ENCODE measurements at places on chromosomes 1 and 21.

DNA sequence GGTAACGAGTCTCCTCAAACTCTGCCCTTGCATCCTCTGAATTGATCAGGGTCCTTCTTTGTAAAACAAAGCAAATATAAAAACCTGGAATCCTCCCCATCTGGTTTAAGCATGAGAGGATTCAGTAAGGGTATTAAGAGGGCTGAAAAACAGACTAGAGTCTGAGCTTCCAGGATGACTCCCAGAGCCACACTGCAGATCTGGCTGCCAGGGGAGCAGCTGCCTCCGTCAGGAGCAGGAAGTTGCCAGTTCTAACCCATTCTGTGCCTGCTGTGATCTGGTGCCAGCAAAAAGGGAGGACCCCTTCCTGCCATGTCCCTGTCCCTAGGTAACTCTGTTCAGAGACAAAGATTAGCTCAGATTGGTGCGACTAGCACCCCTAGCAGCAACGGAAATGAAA, 27.5 kb downstream of the SERTAD4 start:
- peak; percentile 61 for DNase-seq

DNA sequence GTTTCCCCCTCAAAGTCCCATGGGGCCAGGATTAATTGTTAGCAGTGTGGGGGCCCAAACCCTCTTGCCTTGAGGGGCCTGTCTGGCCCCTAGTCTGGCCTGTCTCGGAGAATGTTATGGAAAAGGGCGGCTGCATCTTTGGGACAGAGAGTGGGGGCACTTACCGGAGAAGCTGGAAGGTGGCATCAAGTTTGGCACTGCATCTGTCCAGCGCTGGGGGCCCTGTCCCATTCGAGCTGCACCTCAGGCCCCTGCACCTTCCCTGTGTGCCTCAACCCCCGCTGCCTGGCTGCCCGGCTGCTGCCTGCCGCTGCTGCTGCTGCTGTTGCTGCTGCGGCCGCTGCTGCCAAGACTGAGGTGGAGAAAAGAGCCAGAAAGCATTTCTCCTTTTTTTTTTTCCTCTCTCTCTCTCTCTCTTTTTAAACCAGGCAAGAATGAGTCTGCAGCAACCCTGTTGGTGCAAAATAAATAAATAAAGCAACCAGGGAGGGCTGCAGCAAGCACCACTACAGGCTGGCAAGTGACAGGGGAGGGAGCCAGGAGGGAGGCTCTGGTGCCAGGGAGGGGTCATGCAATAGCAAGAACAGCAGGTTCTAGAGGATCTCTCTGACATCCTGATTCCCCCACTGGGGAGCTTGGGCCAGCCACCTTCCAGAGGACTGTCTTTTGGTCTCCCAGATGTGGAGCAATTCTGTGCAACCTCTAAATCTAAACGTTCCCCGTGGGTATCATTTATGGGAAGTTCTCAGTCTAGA, at the start of gene LINGO4:
TSS of gene LINGO4 (minus strand) at position 354 of the 755 bp plus-strand sequence. CDS start 2,715 bp downstream, outside the sequence.
- no peak for DNase-seq

- no peak for DNase-seq
These were observed 80.7 kb downstream of the POU2F1 start for GRCh38 chr1:167301355-167301754.

DNA sequence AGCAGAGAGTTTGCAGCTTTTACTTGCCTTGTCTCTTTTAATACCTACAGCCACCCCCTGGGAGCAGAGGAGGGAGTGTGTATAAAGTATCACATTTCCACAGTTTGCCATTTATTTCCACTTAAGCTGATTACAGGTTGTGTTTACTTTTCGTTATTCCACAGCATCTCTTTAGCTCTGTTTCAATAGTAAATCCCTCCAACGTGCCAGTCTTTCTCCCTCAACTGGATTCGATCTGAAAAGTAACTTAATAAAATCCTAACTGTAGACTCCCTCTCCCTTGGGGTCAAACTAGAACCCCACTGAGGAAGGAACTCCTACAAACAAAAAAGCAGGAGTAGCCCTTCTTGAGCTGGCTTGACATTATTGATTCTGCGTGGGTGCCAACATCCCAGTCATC, 3.1 kb upstream of the FCGR2A start:
- DNase-seq, result no peak

GRCh38 chr1:28494737-28495136, 11.1 kb upstream of the RCC1 start:
- DNase-seq, result no peak

DNA sequence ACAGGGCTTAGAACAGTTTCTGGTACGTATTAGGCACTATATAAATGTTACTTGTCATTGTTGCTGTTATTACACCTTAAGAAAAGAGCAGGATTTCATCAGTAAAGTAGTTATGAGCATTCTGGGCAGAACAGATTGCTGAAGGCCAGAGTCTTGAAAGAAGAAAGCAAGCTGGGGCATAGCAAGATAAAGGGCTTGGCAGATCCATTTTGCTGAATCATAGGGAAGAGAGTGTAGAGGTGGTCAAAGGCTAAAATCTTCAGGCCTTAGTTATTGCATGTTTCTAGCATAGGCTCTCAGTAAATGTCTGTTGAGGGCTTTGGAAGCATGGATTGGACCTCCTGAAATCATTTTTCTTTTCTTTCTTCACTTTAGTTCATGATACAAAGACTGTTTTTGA, 67.5 kb downstream of the PLA2G4A start:
- DNase-seq, result no peak

DNA sequence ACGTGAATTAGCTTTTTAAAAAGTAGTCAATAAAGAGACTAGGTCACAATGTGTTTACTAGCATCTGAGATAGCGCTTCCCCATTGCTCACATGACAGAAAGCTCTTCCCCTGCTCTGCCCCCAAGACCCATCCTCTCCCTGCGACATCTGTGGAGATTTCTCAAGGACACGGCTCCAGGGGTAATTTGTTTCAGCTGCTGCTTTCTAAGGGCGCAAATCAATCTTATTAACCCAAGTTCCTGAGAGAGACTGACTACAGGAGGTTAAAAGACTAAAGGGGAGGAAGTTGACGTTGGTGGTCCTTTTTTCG, at the start of gene MYOCOS:
TSS of gene MYOCOS (plus strand) at position 92 of the 311 bp plus-strand sequence. CDS start 1,641 bp downstream, outside the sequence.
- DNase-seq, result no peak

DNA sequence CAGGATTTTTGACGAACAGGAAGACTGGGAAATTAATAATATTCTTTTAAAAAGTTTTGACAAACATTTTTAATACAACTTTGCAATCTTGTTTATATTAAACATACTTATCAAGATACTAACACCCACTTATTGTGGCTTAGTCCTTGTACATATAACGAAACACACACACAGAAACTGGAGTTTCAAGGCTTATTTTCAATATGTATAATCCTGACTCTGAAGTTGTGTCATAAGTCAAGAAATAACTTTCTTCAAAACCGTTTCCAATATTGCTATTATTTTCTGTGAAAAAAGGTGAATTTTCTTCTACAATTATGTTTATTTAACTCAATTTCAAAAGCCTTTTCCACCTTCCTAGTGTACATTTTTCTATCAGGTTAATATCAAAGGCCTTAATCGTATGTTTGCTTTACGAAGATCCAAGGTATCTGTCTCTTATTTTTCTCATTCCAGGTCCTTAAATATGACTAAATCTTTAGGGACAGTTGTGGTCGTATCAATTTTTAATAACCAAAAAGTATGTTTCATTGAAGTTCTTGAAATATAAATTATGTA, 1.8 kb downstream of the CDKN2C start:
- DNase-seq, result no peak

GRCh38 chr1:156497743-156498431, 2.7 kb downstream of the MEF2D start:
- no peak for DNase-seq

DNA sequence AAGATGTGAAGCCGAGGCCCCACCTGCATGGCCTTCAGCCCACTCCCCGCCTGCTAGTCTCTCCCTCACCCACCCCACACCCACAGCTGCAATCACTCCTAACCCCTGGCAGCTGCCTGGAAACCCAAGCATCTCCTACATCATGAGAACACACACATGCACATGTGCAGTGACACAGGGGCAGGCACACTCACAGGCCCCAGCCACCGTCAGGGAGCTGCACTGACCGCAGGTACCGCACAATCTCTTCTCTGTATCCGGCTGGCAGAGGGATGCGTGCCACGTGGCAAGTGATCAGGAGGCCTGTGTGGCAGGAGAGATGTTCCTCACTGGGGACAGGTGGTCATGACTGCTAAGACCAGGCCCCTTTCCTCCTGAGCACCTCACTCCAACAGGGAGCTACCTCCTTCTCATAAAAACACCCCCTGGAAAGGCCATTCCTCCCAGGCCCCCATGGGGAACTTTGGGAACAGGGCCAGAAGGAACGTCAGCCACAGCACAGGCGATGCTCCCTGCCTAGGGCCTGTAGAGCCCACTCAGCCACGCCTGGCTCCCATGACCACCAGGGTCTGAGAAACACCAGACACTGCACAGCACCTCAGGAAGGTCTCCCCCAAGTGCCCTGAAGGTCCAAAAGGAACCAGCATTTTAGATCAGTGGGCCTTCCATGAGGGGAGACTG, 6.0 kb downstream of the LSS start:
- no peak for DNase-seq

DNA sequence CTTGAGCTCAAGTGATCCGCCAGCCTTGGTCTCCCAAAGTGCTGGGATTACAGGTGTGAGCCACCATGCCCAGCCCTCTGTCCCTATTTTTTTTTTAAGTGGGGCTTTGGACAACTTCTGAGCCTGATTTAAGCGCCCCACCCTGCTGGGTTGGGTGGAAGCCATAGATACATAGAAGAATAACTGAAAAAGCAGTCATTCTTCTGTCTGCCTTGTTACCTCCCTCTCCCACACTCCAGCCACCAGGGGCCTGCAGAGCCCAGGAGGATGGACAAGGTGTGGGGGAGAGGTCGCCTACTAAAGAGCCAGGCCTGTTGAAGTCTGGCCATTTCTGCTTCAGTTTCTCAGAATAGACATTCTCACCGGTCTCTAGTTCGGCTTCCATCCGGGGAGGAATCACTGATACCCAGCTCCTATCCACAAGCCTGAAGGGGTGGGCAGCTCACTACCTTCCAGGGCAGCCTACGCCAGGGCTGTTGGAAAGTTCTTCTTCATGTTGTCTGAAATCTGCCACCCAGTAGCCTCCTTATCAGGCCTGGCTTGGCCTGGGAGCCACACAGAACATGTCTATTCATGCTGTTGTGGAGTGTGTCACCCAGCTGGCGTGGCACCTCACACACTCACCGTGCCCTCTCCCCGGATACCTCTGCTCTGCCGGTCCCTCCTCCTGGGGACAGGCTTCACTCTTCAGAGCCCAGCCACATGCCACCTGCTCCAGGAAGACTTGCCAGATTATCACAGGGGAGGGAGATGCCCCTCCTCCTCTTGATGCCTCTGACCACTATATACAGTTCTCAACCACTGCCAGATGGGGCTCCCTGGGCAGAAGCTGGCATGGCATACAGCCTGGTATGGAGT, 27.7 kb downstream of the KNCN start:
- DNase-seq, result no peak

DNA sequence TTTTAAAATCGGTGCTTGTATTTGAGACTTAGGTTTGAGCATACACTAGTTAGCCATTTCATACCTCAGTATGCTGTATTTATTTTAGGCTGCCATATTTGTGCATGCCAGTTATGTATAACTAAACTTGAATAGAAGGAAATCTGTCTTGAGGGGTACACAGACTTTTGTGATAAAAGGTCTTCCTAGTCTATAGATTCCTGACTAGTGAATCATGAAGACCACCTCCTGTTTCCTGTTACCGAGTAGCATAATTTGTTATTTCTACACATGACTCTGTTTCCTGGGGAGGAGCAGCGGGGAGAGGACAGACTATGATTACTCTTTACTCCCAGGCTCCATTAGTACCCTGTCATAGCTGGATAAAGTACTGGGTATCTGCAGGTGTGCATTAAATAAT, 316.8 kb upstream of the SNX7 start:
- DNase-seq, result no peak

DNA sequence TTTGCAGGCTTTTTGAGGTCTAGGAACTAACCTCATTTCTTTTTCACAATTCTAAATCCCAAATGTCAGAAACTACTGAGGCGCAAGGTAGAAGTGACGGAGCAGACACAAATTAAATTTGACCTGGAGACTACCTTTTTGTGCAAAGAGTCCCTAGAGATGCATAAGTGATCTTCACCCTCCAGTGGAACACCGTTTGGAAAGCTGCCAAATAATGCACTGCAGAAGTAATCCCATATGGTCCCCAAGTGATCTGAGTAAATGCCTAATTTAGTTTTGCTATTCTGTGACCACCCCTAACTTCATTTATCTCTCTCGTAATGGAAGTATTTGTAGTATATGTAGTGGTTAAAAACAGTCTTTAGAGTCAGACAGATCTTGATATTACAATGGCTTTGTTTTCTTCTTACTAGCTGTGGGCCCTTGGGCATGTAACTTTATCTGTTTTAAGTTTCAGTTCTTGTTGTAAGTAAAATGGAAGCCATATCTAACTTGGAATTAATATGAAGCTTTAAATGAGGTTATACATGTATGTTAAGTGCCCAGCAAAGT, 70.4 kb upstream of the IPO9 start:
- DNase-seq, result no peak

- DNase-seq, result peak; percentile 54
These were observed 6.1 kb downstream of the IER5 start for GRCh38 chr1:181094416-181095212.

- DNase-seq, result no peak
These were observed 33.5 kb downstream of the IQGAP3 start for GRCh38 chr1:156538711-156539440.

DNA sequence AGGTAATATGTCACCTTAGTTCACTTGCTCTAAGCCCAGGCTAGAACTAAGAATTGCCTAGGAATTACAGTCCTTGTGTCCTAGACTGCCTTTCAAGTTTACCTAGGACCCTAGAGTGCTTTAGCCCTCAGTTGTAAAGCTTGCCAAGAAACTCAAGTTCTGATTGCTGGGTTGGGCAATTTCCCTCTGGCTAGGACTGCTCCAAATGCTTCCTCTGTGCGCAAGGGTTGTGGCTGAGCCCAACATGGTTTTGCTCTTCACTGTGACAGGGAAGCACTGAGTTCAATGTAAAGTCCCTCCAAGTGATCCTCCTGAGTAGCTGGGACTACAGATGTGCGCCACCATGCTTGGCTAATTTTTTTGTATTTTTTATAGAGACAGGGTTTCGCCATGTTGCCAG, 102.3 kb upstream of the NEK7 start:
- DNase-seq, result no peak

GRCh38 chr1:235918032-235918431, 51.3 kb upstream of the LYST start:
- DNase-seq, result no peak

- DNase-seq, result no peak
These were observed 16.3 kb downstream of the RNF11 start for GRCh38 chr1:51252366-51252765.

Data from femur (tissue), 1 donor.